ENCODE measurements at places on chromosomes 4 and X.

GRCh38 chr4:37717576-37717975 lies 31.4 kb upstream of the RELL1 start:
- no peak for DNase-seq

- DNase-seq: no peak
Measured at GRCh38 chrX:95628796-95629195, 1055.8 kb upstream of the DIAPH2 start.

GRCh38 chr4:3377557-3377956 lies 64.2 kb upstream of the HGFAC start:
- DNase-seq: no peak

GRCh38 chr4:154586296-154587033 lies 4.1 kb downstream of the FGA start:
- DNase-seq: no peak

GRCh38 chrX:47129899-47130358 lies 14.6 kb downstream of the NDUFB11 start:
- no peak for DNase-seq

DNA sequence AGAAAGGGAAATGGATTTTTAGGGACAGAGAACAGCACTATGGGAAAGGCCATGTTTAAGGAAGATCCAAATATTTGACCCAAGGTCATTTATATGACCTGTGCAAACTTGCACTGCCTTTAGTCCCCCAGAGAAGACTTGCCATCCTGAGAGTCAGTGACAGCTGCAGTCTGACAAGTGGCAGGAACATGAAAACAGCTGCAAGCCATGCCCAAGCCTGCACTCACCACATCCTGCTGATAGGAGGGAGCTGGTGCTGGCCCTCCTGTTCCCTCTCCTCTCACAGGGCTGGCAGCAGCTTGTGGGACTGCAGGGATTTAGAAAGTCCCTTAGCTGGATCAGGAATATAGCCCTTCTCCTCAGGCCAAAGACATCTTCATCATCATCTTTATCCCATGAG lies 187.7 kb downstream of the RAP1GDS1 start:
- peak; percentile 43 for DNase-seq
